Cerebellar cortex (tissue), 1 donor: ENCODE measurements at places on chromosomes 12 and 14.

DNA sequence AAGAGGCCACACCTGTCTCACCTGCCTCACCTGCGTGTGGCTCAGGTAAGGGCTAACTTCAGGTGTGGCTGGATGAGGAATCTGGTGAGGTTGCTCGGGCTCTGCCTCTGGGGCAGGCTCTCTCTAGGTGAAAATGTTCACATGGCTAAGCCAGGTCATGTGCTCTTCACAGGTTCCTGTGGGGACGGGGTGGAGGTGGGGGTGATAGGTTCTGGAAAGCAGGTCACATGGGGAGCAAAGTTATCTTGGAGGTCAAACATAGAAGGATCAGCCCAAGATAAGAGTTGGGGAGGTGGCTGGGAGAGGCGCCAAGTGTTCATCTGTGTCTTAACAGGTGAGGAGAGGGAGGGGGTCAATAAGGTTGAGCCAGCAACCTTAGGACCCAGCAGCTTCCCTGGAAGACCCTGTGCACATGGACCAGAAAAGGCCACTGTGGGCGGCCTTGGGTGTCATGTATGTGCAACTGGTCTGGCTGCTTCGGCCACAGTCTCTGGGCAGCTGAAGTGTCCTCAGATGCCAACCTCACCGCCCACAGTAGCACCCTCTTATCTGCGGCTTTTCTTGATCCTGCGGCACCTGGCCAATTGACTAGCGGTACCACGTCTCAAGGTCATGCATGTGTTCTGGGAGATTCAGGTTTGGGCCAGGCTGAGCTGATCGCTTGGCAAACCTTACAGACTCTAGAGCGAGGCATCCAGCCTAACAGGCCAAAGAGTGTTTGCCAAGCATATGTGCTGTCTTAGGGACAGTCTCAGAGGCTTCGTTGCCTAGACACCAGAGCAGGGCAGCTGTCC is 60.5 kb downstream of the CACNA1C start:
- peak; percentile 94 for DNase-seq

DNA sequence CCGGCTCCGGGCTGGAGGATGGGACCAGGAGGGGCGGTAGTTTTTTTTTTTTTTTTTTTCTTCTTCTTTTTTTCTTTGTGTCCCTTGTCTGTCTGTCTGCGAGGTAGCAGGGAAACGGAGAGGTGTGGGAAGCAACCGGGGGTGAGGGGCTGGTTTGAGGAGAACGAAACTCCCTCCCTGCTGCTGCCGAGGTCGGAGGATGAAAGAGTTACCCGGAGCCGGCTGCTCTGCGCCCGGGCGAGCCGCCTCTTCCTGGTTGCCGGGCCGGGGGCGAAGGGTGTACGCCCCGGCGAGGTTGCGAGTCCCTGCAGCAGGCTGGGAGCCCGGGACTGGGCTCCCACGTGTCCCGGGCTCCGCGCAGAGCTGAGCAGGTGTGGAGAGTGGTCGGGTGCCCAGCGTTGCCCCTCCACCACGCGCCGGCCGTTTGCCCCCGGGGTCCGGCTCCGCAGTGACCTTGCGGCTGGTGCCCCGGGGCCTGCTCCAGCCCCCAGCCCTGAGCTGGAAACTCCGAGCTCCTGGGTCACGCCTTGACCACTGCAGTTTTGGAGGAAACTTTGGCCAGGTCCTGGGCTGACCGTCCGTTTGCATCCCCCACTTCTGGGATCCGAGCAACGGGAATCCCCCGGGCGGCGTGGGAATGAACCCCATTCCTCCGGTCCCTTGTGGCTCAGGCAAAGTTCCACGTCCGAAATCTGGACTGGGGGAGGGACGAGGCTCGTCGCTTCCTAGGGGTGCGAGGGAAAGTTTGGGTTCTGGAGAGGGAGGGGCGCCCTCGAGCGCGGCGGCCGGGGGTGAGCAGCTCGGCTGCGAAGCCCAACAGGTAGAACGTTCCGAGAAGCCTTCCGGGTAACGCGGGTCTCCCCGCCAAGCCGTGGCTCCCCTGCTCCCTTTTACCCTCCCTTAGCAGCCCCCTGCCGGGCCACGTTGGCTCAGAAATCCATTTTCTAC is 1.3 kb downstream of the CHST11 start:
- no peak for DNase-seq

GRCh38 chr12:69389831-69390230 is 30.3 kb downstream of the YEATS4 start:
- no peak for DNase-seq

DNA sequence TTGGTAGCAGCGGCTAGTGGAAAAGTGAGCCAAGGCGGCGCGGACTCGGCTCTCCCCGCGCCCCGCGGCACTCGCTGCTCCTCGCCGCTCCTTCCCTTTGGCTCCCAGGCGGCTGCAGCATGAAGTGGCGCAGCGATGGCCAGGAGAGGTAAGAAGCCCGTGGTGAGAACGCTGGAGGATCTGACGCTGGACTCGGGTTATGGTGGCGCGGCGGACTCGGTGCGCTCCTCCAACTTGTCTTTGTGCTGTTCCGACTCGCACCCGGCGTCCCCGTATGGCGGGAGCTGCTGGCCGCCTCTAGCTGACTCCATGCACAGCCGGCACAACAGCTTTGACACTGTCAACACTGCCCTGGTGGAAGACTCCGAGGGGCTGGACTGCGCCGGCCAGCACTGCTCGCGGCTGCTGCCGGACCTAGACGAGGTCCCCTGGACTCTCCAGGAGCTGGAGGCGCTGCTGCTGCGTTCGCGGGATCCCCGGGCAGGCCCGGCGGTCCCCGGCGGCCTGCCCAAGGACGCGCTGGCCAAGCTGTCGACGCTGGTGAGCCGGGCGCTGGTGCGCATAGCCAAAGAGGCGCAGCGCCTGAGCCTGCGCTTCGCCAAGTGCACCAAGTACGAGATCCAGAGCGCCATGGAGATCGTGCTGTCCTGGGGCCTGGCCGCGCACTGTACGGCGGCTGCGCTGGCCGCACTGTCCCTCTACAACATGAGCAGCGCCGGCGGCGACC is 225.6 kb upstream of the CRY1 start:
- DNase-seq = peak; percentile 10

- no peak for DNase-seq
These were observed 57.7 kb downstream of the ATP2A2 start for GRCh38 chr12:110338754-110339153.

GRCh38 chr12:54549774-54550451 is 512 bp downstream of the PDE1B start:
- peak; percentile 9 for DNase-seq

GRCh38 chr12:119593578-119594398 is at the start of gene TMEM233:
Gene TMEM233 (plus strand): TSS chr12:119593774. CDS start chr12:119593849, 75 bp downstream.
- no peak for DNase-seq

DNA sequence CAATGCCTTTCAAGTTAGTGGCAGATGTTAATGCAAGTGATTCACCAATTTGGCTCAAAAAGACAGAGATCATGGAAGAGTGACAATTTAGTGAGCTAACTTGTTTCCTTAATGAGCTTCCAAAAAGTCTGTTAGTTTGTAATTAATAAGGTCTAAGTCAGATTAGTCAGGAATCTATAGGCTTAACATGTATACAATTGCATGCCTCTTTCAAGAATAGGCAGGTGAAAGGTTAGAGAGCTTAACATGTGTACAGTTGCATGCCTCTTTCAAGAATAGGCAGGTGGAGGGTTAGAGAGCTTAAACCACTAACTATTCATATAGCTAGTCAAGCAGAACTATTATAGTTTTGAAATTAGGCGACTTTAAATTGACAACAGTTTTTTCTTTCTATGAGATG is 663.8 kb downstream of the C12orf50 start:
- no peak for DNase-seq

DNA sequence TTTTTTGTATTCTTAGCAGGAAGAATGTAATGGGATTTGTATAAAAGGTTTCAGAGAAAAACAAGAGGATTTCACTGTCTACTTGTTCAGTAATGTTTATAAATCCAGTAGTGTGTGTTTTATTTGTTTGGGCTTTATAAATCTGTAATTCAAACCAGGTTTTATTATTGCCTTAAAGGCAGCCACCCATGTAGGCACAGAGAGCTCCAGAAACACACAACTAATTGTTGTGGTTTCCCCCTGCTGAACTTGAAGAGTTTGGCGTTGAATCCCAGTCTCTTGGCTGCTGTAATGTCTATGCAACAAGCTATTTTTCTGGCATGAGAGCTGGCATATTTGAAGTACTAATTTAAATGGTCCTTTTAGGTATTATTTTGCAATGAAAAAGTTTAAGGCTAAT is 63.4 kb upstream of the SLCO1C1 start:
- no peak for DNase-seq

DNA sequence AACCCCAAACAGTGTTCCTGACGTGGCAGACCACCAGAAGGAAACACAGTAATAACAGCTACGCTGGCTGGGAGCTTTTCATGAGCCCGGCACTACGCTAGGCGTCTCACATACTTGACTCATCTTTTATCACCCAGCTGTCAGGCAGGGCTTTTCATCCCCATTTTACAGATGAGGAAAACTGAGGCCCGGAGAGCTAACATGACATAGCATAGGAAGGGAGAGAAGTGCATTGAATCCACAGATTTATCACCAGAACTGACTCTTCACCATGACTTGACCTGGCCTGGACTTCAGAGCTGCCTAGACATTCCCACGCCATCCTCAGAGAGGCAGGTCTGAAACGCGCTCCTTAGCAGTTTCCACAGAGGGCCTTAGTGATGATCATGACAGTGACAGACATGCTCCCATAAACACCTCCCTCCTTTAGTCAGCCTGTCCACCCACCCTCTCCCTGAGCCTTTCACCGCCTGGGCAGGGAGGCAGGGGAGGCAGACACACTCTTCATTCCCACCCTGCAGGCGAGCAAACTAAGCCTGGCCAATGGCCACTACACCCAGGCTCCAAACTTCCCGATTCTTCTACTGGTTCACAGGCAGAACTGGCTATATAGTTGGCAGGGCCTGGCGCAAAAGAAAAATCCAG is 56.2 kb downstream of the RBM19 start:
- no peak for DNase-seq

DNA sequence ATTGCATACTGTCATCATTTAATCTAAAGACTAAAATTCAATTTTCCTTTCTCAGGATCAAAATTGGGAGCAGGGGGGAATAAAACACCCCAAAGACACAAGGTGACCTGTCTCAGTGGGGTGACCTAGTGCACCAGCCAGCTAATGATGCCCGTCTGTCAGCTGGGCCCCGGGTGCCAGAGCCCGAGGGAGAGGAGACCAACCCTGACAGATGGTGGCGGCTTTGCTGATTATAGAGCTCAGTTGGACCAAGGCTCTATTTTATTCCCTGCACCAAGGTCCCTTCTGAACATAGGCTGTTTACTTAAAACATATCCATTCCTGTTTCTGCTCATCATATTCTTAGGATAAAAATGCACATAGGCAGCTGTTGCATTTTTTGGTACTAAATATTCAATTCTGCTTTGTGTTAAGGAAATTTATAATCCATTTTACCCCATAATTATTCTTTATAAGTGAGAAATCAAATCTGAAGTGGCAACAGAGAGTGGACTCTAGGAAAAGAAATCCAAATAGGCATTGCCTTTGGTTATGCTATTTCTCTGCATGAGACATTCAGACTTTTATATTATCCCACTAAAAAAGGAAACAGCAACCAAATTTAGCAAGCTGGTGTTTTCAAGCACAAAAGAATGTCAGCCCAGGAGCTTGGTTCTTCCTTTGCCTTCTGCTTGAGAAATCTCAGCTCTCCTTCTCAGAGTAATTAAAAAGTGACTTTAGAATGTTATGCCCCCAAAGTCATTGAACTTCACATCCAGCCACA is 96.8 kb upstream of the IFNG-AS1 start:
- DNase-seq = peak; percentile 18

- DNase-seq = no peak
These were observed 14.1 kb downstream of the P2RX2 start for GRCh38 chr12:132632521-132633228.

DNA sequence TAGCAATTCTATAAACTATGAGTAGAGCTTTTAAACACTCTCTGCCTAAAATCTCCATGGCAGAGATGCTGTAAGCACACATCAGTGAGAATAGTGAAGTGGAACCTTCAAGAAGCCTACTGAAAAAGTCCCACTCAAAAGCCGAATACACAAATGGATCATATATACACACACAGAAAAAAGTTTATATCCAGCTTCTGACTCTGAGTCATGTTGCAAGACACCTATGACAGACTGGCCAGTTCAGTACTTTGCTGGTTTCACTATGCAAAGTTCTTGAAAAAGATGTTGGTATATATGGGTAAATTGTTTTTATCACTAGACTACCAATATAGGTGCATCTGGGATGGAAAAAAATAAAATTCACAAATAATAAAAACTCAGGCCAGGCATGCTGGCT is 126.1 kb downstream of the KCNK10 start:
- DNase-seq = no peak

GRCh38 chr14:99231161-99231849 is 40.7 kb downstream of the BCL11B start:
- DNase-seq = no peak

DNA sequence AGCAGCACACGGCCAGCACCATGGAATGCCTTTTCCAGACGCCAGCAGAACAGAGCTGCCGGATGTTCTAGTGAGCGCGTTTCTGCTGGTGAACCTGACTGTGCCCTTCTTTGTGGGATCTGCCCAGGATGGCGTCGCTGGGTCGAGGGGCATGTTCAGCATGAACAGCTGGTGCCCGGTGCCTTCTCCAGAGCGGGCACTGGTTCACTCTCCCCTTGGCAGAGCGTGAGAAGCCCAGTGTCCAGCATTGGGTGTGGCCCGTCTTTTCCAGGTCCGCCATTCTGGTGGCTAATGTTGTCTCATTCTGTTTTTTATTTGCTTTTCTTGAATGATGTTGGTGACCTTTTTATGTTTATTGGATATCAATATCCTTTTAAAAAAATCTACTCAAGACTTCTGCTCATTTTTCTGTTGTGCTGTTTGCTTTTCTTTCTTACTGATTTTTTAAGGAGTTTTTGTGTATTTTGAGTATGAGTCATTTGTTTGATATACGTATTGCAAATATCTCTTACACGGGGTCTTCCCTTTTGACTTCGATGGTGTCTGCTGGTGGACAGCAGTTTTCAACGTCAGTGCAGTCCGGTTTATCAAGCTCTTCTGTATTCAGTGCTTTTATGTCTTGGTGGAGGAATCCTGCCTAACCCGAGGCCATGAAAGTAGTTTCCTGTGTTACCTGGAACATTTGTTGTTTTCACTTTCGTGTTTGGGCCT is 74.3 kb downstream of the ADGRD1 start:
- no peak for DNase-seq

GRCh38 chr12:92110083-92110640 is 35.5 kb downstream of the BTG1 start:
- no peak for DNase-seq

- DNase-seq = no peak
These were observed 147.5 kb upstream of the AVPR1A start for GRCh38 chr12:63298386-63298930.

GRCh38 chr14:50541159-50541567 is 8.8 kb upstream of the MAP4K5 start:
- no peak for DNase-seq

GRCh38 chr14:22200977-22201605 is 387.9 kb downstream of the DAD1 start:
- peak; percentile 26 for DNase-seq

GRCh38 chr12:53097564-53098353 is at the start of gene IGFBP6:
Gene IGFBP6 (plus strand): TSS chr12:53097667. CDS start chr12:53097718, 51 bp downstream.
- DNase-seq = peak; percentile 52
